Activated B cell treated with CpG ODN at 0.5 μM for 24 hours (primary cell): ENCODE measurements at places on chromosomes 11 and 22.

DNA sequence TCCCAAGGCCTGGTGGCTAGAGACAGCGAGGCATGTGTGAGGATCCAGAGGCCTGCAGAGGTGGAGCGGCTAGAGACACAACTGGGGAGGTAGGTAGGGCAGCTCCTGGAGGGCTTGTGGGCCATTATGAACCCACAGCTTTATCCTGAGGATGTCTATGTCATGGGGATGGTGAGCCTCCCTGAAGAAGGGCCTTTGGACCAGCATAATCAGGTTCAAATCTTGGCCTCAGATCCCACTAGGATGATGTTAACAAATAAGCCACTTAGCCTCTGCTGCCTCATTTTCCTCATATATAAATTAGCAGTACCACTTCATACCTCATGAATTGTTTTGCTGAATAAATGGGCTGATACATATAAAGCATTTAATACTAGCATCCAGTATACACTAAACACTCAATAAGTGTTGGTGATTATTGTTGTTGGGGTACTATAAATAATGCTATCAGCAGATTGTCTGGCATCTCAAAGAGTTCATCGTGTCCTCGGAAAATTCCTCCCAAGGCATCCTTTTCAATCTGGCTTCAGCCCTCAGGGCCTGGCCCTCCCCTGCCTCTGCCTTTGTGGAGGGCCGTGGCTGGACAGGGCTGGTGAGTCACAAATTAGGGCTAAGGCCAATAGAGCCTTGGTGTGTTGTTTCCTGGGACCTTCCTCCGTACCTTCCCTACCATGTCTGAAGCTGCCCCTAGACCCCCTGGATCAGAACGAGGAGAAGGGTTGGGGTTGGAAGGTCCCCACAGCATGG lies 30.9 kb upstream of the LRRC32 start:
- DNase-seq, result no peak

- no peak for DNase-seq
Measured at GRCh38 chr22:24965822-24966626, 13.5 kb downstream of the KIAA1671 start.

DNA sequence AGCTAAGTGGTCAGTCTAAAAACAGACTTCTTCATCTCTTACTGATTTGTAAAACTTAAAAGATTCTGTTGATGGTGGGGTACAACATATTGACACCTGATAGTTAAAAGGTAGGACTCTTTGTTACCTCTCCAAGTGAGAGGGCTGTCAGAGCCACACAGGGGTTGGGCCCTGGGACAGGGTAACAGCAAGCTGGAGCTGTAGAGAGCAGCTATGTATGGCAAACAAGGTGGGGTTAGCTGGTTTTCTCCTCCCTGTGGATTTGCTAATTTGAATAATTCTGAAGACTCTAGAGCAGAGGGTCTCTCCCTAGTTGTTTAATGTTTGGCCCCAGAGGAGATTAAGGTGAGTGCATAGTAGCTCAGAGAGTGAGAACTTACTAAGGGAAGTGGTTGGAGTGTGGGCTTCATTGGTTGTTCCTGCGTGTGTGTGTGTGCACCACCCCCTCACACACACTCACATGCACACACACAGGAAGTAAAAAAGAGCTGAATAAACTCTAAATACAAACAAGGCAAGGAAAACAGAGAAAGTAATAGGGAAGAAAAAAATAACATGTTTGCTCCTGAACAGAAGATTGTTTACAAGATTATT lies 9.2 kb upstream of the GAS2 start:
- no peak for DNase-seq

GRCh38 chr22:45262931-45263462 lies 21.8 kb upstream of the UPK3A start:
- DNase-seq, result no peak

GRCh38 chr11:74471668-74472429 lies 4.5 kb upstream of the KCNE3 start:
- DNase-seq, result no peak

GRCh38 chr22:40463683-40464082 lies 93.3 kb downstream of the SGSM3 start:
- no peak for DNase-seq

DNA sequence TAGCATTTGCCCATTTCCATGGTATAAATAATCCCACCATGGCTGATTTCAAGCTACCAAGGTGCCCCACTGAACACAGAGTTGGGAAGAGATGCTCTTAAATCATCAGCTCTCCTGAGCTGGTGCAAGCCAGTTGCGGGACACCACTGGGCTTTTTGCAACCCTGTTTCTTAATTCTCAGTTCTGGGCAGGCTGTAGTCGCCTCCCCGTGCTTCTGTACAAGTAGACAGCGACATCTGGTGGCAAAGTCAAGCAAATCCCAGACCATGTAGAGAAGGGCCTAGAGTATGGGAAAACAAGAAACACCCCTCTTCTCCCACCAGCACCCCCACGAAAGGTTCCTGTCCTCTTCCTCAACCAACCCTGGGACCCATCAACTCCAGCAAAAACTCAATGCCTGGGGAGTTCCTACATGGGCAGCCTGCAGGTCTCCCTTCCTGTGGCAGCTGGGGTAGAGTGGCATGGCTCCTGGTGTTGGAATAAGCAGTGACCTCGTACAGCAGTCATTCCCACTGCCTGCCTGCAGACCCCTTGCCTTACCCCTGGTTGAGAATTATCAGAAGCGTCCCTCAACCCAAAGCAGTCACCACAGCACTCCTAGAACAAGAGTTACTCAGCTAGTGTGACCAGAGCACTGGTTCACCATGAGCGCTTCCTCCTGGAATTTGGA lies 68.4 kb downstream of the IGLL5 start:
- peak; percentile 45 for DNase-seq

GRCh38 chr11:46987183-46987582 lies 50.6 kb downstream of the CSTPP1 start:
- no peak for DNase-seq

- DNase-seq, result no peak
Measured at GRCh38 chr11:16338393-16338792, 18.0 kb downstream of the SOX6 start.

GRCh38 chr11:44808053-44808753 lies 81.4 kb downstream of the TSPAN18 start:
- DNase-seq, result no peak

GRCh38 chr11:18633256-18634139 lies 644 bp downstream of the SPTY2D1 start:
- DNase-seq, result no peak

DNA sequence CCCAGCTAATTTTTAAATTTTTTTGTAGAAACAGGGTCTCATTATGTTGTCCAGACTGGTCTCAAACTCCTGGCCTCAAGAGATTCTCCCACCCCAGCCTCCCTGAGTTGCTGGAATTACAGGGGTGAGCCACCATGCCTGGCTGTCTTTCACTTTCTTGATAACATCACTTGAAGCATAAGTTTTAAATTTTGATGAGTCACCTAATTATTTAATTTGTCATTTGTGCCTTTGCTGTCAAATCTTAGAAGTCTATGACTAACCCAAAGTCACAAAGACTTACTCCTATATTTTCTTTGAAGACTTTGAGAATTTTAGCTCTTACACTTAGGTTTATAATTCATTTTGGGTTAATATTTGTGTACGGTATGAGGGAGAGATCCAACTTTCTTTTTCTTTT lies 14.5 kb upstream of the MSANTD2 start:
- no peak for DNase-seq

DNA sequence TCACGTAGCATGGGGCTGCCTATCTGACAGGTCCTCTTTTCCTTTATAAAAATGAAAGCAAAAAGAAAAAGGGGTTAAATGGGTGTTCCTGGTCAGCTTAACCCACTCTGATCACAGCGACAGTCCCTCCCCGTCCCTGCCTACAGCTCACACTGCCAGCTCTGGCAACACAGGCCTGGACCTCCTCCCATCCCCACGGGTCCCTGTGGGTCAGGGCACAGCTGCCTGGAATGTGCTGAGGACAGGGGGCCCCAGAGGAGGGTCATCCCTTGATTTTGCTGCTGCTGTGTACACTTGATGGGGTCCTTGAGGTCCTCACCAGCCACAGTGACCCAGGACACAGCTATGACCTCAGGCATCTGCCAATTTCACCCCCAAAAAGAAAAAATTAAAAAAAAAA lies 29.6 kb upstream of the CYP2D6 start:
- no peak for DNase-seq

DNA sequence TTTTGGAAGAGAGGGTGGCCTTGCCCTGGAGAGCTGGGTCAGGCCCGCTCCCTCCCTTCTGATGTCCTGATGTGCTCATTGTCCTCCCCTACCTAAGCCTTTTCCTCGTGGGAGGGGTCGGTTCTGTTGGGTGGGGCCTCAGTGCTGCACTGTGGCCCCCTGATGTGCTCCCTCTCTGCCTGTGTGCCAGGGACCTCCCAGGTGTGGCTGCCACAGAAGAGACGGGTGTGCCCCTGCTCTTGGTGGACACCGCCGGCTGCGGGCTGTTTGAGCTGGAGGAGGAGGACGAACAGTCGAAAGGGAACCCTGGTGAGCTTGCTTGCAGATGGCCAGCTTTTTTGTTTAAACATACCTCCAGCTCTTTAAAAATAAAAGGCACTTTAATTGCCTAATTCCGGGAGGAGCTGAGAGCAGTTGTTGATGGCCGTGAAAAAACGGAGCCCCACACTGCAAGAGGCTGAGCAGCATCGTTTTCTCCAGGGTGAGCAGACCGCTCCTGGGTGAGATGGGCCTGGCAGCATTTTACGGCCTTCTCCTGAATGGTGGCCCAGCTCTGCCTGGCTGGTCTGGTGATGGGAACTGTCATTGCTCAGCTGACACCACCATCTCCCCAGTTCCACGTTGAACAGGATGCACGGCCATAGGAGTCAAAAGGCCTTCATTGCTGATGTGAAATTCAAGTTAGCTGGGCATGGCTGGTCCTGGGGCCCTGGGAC lies 30.1 kb downstream of the IGHMBP2 start:
- no peak for DNase-seq

GRCh38 chr11:90310210-90310609 lies 87.4 kb upstream of the CHORDC1 start:
- no peak for DNase-seq
